ENCODE measurements at places on chromosomes 5 and 9.

DNA sequence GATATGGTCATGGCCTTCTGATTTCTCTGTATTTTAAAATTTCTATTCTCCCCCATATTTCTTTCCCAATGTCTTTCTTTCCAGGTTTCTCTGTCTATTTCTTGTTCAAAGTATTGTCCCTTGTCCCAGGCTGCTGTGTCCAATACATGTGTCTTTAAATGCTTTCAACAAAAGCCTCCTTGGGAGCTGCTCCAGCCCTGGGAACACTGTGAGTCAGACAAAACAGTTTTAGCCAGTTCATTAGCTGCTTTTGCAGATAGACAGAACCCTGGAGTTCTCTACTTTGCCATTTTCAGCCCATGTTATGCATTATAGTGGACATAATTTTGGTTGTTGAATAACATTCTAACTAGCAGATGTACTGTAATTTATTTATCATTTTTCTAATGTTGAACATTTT, 20.5 kb upstream of the JAK2 start:
- no peak for DNase-seq

DNA sequence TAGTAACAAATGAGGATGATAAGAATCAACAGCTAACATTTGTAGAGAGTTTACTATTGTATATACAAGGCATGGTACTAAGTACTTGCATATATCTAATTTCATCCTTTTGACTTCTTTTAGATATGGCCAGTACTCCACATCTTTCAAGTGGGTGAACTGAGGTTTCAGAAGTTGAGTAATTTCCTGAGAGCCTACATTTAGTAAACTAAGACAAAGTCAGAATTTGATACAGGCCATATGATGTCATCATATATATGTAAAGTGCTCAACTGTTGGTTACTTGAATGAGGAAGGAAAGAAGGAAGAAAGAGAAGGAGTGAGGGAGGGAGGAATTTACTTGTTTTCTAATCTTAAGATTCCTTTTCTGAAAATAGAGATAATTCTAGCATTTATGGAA, 52.8 kb downstream of the GRIA1 start:
- peak; percentile 2 for DNase-seq

- no peak for DNase-seq
Measured at GRCh38 chr5:95778713-95779436, 43.7 kb downstream of the GLRX start.

DNA sequence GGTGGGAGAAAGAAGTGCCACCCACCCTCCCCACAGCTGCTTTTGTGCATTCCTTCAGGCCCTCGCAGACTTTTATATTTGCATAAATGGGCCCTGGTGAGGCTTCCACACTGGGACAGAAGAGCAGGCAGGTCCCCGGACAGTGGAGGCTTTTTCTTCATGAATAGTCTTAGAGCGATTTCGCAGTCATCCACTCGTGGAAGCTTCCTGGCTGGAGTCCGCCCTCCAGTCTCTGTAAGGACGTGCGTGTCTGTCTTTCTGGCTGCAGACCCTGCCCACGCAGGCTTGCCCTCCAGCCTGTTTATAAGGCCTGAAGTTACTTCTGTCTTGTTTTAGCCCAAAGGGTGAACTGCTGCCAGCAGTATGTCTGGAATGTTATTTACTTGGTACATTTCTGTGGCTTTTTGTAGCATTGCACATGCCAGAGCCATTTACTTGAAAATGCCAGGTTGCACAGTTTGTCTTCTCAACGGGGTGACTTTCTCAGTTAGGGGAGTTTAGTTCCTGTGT, 195.7 kb downstream of the AOPEP start:
- DNase-seq = peak; percentile 78

GRCh38 chr5:13985731-13986418, 41.4 kb upstream of the DNAH5 start:
- DNase-seq = peak; percentile 92
